Fibroblast of villous mesenchyme (primary cell): ENCODE measurements at places on chromosomes 5 and 9. TPM values are rescaled to one million over a fixed set of nuclear protein-coding genes. Genes with fewer than 3 reads are reported as not detected.

TOR4A gene
- total RNA-seq = 39.3 and 42.3 TPM in 2 replicates

TAF9 gene
- 66.4 and 94.6 TPM in 2 replicates for total RNA-seq

TSPAN17 gene
- total RNA-seq = 34.5 and 38.0 TPM in 2 replicates

SPATA31C1 gene
- not detected in 2 replicates for total RNA-seq

OGN gene
- not detected in 2 replicates for total RNA-seq

ADAMTS12 gene
- 54.8 and 94.1 TPM in 2 replicates for total RNA-seq

LRRC19 gene
- not detected in 2 replicates for total RNA-seq

ADGRD2 gene
- total RNA-seq = not detected in 2 replicates

MTMR12 gene
- total RNA-seq = 17.1 and 19.9 TPM in 2 replicates

FER gene
- total RNA-seq = 27.4 and 43.6 TPM in 2 replicates

PCDHA5 gene
- under 0.01 TPM in 2 replicates for total RNA-seq

ALDOB gene
- total RNA-seq = not detected in 2 replicates

GRCh38 chr5:173324115-173325001, 3.9 kb downstream of the STC2 start:
- DNase-seq = peak; percentile 97

- DNase-seq = no peak
Observed at GRCh38 chr9:27545471-27545870, 15.9 kb upstream of the MOB3B start.

DNA sequence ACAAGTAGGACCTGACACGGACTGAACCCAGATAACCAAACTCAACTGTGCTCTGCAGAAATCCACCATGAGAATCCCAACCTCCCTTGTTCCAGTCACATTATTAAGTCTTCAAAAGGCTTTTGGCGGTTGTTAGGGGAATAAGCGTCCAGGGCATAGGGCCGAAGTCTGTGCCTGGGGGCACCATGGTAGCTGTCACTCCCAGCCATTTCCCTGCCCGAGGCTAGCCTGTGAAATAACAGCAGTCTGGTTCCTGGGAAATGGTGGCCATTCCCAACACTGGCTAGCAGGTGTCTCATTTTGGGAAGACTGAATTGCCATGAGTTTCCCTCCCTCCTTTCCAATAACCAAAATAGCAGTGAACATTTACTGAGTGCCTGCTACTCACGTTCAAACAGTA, 122.2 kb downstream of the CRB2 start:
- no peak for DNase-seq

DNA sequence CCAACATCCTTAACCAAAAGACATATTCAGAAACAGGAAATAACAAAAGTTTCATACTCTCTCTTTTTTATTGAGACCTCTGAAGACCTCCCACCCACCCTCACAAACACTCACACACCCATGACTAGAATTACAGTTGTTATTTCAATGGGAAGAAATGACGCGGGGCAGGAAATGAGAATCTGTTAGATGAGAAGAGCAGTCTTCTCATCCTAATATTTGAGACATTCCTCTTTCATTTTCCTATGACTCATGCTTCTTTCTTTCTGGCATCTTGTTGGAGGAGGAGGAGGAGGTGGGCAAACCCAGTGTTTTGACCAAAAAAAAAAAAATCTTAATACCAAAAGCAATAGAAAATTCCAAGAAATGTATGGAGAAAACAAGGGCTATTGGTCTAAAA, 179.5 kb upstream of the TARS1 start:
- peak; percentile 33 for DNase-seq

DNA sequence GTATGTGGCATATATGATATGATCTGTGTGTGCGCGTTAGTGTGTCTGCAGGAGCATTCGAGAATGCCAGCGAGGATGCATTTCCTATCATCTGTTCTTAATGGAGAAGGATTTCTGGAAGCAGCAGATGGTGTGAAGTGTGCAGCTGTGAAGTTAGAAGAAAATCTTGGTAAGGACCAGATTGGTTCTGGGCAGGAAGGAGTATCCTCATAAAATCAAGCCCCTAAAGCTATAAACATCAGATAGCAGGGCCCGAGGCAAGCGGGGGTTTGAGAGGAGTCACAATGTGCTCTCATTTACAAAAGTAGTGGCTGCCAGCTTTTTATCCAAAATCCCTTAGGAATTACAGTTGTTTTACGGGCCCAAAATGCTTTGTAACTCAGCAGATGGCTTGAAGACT, 40.0 kb downstream of the DAPK1 start:
- peak; percentile 82 for DNase-seq

DNA sequence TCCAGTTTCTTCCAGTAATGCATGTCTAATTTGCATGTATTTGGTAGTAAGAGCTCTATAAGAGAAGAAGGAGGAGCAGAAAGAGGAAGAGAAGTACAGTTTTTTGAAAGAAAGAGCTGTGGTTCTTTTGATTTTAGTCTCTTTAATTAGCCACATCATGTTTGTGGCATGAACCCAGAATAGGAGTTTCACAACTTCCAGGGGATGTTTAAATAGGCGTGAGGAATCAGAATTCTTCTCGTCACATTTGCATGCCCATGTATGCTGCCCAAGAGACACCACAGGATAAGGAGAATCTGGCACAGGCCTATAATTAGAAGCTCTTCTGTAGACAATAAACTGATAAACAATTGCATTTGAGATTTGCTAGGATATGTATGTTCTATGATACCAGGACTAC, 78.7 kb downstream of the GAS1 start:
- no peak for DNase-seq

DNA sequence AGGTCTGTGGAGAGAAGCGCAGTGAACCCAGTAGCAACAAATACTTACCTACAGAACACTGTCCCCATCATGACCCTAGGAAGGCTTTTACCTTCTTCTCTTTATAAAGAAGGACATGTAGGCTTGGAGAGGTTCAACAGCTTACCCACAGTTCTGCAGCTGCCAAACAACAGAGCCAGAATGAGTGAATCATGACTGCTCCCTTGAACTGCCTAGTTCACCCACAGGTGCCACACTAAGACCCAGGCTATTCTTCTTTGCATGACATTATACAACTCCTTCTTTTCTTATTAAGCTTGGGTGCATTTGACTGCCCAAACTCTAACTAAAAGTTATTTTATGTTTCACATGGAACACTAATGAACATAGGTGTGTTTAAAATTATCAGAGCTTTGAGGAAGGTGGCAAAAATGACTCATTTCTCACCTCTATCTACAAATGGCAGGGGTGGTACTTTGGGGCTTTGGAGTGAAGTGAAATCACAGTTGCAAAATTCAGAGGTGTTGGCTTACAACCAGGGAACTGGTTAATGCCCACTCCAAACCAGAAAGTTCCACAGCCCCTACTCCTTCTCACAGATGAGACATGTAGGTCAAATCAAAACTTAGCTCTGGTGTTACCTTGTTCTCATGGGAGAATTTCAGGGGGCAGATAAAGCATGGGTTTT, 201.6 kb downstream of the SEMA6A start:
- no peak for DNase-seq

DNA sequence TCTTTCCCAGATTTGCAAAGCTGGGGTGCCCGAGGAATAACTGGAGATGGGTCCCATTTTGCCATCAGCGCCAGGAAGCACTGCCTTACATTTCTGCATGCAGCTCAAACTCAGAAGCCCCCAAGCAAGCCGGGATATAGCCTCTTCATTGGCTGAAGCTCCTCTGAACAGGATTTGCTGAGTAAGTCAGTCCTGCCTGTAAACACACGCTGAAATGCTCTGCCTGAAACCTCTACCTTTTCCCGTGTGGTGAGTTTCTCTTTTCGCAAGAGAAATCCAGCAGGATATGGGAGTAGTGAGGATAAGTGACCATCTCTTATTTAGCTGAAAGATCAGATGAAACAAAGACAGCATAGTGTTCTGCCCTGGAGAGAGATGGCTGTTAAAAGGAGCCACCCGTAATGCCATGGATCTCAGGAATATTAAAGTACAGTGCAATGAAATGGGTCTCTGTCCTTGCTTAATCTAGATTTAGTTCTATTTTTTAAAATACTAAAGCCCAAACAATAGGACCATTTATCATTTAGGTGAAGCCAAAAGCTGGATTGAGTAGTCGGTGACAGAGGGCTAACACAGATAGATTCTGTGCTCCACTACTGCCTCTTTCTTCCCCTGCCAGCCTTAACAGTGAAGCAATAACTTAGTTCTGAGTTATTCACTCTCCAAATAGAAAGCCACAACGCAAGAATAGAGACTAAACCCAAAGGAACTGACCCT, 177.5 kb upstream of the PPP2R2B start:
- no peak for DNase-seq

- peak; percentile 69 for DNase-seq
Observed at GRCh38 chr5:98769210-98769958, 4.1 kb upstream of the RGMB start.

- DNase-seq = no peak
Observed at GRCh38 chr5:58598440-58598839, 15.6 kb downstream of the RAB3C start.

- DNase-seq = no peak
Observed at GRCh38 chr9:83625178-83625577, 2.2 kb downstream of the IDNK start.

DNA sequence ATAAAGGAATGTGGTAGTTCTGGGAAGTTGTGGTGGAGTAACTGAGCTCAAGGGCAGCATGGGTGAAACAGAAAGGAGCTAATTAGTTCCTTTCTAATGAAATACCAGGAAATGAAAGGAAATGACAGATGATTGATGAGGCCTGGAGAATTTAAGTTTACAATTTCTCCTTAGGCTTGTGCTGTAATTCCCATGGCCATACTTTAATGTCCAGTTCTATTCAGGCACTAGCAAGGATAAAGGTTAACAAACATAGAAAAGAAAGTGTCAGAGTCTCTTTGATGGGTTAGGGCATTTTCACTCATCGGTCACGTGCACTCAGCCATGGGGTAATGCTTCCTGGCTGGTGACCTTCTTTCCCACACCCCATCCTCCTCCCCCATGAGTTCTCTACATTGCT, 70.3 kb downstream of the CTSL start:
- peak; percentile 7 for DNase-seq

DNA sequence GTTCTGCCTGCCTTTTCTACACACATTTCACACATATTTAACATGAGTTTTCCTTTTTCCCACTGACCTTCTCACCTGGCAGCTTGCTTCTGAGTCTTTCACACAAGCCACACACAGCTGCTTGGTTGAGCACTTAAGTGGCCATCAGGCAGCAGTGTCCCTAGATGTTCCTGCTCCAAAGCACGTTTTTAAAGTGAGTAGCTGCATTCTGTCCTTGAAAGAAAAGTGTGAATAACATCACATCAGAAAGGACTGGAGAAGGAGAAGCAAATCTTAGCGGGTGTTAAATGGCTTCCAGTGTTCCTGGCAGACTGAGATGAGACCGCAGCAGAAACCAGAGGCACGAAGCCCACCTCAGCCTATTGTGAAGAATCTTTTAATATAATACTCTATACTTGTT, 209.2 kb upstream of the IRX4 start:
- no peak for DNase-seq

- DNase-seq = no peak
Observed at GRCh38 chr5:135372654-135373381, 26.2 kb downstream of the MACROH2A1 start.

GRCh38 chr5:10320793-10321192, 13.1 kb upstream of the CMBL start:
- DNase-seq = no peak

DNA sequence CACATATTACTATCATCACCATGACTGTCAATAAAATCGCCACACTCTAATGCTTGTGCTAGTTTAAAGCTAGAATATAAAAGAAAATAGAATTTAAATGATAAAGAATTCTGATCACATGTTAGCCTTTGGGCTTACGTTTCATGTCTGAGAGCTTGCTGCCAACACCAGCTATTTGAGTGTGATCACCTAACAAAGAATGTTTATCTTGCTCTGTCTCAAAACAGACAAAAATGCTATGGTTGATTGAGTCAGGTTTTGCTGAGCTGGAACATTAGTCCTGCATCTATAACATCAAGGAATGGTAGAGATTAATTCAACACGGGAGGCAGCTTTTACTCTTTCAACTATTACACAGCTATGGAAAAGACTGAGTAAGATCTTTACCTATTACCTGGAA, 50.7 kb downstream of the MSX2 start:
- no peak for DNase-seq

- DNase-seq = no peak
Observed at GRCh38 chr5:31137676-31138075, 55.8 kb upstream of the CDH6 start.

GRCh38 chr5:164370841-164371240, 865.4 kb downstream of the MAT2B start:
- DNase-seq = no peak

- DNase-seq = peak; percentile 69
Observed at GRCh38 chr5:17436350-17436749, 61.7 kb upstream of the TAF11L2 start.

- no peak for DNase-seq
Observed at GRCh38 chr9:104073770-104074133, 20.4 kb upstream of the SMC2 start.

DNA sequence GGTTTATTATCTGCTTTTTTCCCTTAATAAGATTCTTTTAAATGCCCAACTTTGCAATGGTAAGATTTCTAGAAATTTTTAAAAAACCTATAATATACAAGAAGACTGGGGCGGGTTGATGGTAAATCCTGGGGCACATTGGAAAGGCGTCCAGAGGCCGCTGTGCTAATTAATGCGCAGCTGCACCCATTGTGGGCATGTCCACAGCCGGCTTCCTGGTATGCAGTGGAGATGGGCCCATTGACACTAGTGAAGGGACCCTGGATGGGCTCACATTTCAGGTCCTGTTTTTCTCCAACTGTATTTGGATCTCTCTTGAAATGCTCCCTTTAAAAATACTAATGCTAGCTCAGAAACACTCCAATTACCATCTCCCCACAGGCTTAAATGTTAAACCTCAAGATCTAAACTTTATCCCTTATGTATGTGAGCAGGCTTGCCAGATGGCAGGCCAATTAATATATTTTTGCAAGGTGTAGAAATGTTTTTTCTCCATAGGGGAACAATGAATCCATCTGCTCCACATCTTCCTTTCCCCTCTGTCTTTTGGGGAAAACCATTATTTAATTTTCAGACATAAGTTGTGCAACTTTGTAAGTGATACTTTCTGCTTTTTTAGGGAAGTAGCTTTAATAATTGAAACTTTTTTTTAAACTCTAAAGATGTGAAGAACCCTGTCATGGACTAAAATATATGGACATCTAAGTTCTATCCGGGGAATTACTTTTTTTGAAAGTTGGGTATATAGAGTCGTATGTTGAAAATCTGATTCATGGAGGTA, 177.3 kb downstream of the CD180 start:
- DNase-seq = no peak

DNA sequence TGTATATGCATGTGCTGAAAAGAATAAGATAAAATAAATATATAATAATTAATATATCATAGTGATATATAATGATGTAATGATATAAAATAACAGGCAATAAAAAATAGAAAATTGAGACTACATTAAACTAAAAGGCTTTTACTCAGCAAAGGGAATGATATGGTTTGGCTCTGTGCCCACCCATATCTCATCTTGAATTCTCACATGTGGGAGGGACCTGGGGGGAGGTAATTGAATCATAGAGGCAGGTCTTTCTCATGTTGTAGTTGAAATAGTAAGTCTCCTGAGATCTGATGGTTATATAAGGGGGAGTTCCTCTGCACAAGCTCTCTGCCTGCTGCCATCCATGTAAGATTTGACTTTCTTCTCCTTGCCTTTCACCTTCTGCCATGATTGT, 1550.9 kb upstream of the CDH6 start:
- DNase-seq = no peak
